ENCODE measurements at places on chromosomes 13 and 19.

GRCh38 chr13:98534821-98535220 lies 42.1 kb downstream of the STK24 start:
- DNase-seq = peak; percentile 46

DNA sequence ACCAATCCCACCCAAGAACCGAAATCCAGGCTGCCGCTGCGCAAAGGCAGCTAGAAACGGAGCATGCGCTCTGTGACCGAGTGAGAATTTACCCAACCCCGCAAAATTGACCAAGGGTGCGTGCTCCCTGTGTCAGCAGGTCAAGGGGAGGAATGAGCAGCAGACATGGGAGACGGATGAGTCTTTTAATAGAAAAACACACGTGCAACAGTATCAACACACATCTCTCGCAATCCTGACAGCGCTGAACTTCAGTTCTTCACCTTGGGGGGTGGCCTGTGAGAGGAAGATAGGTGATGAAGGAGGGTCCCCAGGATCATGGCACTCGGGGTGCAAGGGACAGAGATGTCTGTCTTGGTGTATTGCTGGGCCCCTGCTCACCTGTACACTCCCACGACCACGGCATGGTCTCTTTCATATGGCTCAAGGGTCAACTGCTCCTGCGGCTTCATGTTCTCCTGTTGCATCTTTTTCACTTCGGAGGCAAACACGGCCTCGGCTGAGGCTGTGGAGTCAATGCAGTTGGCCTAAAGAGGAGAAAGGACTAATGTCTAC lies 402 bp upstream of the DYRK1B start:
- DNase-seq = peak; percentile 68

- DNase-seq = no peak
Observed at GRCh38 chr19:20287070-20287469, 120.1 kb downstream of the ZNF486 start.

GRCh38 chr13:103730407-103730806 lies 664.2 kb upstream of the SLC10A2 start:
- DNase-seq = no peak

DNA sequence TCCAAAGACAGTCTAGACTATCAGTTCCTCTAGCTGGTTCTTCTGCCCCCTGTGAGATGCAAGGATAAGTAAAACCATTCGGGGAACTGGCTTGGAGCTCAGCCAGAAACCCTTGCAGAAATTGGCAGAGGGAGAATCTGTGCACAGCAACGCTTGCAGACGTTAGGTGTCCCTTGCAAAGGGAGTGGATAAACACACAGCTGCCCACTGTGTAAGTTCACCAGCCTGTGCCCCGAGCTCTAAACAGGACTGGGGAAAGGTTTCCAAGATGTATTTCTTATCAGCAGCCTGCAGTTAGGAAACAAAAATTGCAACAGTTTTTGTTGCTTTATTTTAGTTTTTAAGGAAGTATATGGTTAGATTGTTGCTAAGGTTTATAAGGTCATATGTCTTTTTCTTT lies 19.0 kb upstream of the ADGRE1 start:
- DNase-seq = no peak

DNA sequence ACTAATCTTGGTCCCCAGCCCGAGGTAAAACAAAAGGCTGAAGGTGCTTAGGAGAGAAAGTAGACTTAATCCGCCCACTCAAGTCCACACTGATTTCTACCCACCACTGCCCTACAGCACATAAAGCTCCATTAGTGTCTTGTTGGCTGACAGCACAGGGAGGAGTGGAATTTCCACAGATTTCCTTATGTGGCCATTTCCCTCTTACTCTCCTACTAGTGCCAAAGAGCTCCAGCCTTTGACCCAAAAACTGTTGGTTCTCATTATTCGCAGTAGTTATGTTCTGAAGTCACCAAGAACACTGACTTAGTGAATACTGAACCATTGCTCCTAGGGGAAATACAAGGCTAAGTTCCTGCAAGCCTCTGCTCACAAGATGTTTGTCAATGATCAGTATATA lies 61.2 kb downstream of the RAB20 start:
- no peak for DNase-seq

All from sigmoid colon (tissue), 7 donors.